ENCODE measurements at places on chromosomes 7 and 10. TPM values are rescaled to one million over a fixed set of nuclear protein-coding genes. Genes with fewer than 3 reads are reported as not detected.

Gene SPAG6
- not detected for total RNA-seq

Gene EIF5AL1
- total RNA-seq = 1.5 TPM

GRCh38 chr10:12287772-12288171, 61.6 kb upstream of the CAMK1D start:
- DNase-seq = no peak

Gene HECW1
- total RNA-seq = 3.6 TPM

All from fibroblast of the aortic adventitia (primary cell).